PC-9 (cell line): ENCODE measurements at places on chromosomes 11 and 22. TPM values are rescaled to one million over a fixed set of nuclear protein-coding genes. Genes with fewer than 3 reads are reported as not detected.
A peak's percentile ranks its signal among the peaks of the same experiment; 100 is the strongest.

DNA sequence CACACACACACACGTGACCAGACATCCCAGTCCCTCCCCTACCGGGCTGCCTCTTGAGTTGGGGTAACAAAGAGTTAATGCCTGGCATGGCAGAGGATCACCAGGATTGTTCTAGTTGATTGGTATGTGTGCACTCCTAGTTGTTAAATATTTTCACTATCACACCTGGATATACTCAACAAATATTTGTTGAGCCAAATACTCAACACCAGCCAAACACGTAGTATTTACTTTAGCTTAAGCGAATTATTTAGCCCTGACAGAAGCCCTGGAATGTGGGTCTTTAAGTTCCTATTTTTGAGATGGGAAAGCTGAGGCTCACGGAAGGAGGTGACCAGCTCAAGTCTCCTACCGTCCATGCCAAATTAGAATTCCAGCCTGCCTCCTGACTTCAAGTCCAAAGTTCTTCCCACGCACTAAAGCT is 10.5 kb downstream of the CD3E start:
- H3K36me3 ChIP-seq: no peaks in the 10 kb centered on the region
- H3K4me3 ChIP-seq: no peak overlapping the region; the same call in 1 of the 2 replicates
- H3K4me1 ChIP-seq: peaks cover 88% of the 10 kb centered on the region
- peak overlapping the region; percentile 54 for H3K27ac ChIP-seq

GRCh38 chr11:58487170-58487569 is 20.7 kb downstream of the OR5B21 start:
- no peak overlapping the region for H3K27ac ChIP-seq
- no peaks in the 10 kb centered on the region for H3K4me1 ChIP-seq
- DNase-seq: no peak
- no peaks in the 10 kb centered on the region for H3K27me3 ChIP-seq
- no peaks in the 10 kb centered on the region for H3K36me3 ChIP-seq

TMEM191C gene
- total RNA-seq: 4.0 TPM in 2 replicates

- H3K4me3 ChIP-seq: no peak overlapping the region
- H3K4me1 ChIP-seq: peaks cover 11% of the 10 kb centered on the region; the same call in 1 of the 2 replicates
- no peak for DNase-seq
- H3K27me3 ChIP-seq: no peaks in the 10 kb centered on the region
- no peaks in the 10 kb centered on the region for H3K36me3 ChIP-seq
- no peak overlapping the region for H3K27ac ChIP-seq
These were observed 102.0 kb downstream of the ME3 start for GRCh38 chr11:86570451-86570850.

SGSM1 gene
- 0.08 and 0.48 TPM in 2 replicates for total RNA-seq

GRCh38 chr22:25624476-25624875 is 60.0 kb downstream of the GRK3 start:
- no peaks in the 10 kb centered on the region for H3K36me3 ChIP-seq
- no peak overlapping the region for H3K4me3 ChIP-seq
- no peaks in the 10 kb centered on the region for H3K4me1 ChIP-seq
- H3K27me3 ChIP-seq: peaks cover 22% of the 10 kb centered on the region
- DNase-seq: no peak

SHANK3 gene
- 5.8 and 7.6 TPM in 2 replicates for total RNA-seq

GRCh38 chr22:19843107-19843856 is 11.4 kb downstream of the GNB1L start:
- no peak for DNase-seq
- no peak overlapping the region for H3K27ac ChIP-seq
- no peaks in the 10 kb centered on the region for H3K36me3 ChIP-seq
- no peak overlapping the region for H3K4me3 ChIP-seq

- H3K27ac ChIP-seq: no peak overlapping the region
- H3K4me3 ChIP-seq: no peak overlapping the region
- DNase-seq: no peak
- no peaks in the 10 kb centered on the region for H3K27me3 ChIP-seq
These were observed 27.1 kb downstream of the PTDSS2 start for GRCh38 chr11:477052-477715.

DNA sequence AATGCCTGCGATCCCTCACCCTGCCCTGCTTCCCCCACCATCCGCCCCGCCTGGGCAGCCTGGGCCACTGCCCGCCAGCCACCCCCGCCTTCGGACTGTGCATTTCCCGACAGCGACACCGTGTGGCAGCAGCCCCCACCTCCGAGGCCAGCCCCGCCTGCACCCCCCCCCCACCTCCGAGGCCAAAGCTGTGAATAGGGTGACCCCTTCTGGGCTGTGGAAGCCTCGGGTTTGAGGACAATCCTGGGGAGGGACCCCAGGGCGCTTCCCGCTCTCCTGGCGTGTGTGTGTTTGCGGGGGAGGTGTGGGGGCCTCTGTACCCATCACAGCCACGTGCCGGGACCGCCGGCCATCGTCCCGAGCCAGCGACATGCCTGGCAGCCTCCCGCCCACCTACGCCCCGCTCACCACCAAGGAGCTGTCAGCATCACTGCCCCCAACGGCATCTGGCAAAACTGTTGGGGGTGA is 33.8 kb upstream of the PPARA start:
- no peaks in the 10 kb centered on the region for H3K36me3 ChIP-seq
- no peak overlapping the region for H3K4me3 ChIP-seq
- no peak overlapping the region for H3K27ac ChIP-seq
- no peaks in the 10 kb centered on the region for H3K4me1 ChIP-seq
- peak; percentile 72 for DNase-seq
- no peaks in the 10 kb centered on the region for H3K27me3 ChIP-seq
